Suppressor macrophage (primary cell): ENCODE measurements at places on chromosomes 7 and 10.
A peak's percentile ranks its signal among the peaks of the same experiment; 100 is the strongest.

DNA sequence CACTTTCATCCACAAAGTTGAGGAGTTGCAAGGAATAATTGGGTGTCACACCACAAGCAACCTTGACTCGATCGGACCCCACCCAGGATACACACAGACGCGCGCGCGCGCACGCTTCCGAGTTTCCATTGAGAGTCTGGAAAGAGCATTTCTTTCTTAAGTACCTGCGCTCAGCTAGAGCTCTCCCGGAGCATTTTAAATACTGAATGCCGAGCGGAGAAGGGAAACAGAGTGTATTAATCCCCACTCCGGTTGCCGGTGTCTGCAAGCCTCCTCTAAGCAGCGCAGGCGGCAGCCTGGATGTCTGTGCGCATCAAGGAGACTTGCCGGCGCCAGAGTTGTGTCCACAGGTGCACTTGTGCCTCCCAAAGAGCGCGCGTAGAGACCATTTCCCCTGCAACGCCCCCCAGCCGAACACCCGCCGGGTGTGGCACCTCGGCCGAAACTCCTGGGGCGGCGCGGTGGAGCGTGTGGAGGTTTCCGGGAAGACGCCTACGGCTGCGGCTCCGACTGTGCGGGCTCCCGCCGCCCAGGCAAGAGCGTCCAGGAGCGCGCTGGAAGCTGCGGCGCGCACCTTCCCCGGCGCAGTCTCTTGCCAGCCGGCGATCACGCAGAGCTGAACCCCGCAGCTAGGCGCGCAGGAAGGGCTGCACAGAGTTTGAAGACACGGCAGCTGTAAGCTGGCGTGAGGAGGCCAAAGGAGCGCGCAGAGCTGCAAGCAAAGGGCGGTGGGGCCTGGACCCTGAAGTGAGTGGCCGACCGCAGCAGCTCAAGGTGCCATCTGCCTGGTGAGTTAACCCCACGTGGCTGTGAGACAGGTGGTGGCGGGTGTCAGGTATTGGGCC, 1.1 kb upstream of the FEZF1 start:
- no peak for DNase-seq

DNA sequence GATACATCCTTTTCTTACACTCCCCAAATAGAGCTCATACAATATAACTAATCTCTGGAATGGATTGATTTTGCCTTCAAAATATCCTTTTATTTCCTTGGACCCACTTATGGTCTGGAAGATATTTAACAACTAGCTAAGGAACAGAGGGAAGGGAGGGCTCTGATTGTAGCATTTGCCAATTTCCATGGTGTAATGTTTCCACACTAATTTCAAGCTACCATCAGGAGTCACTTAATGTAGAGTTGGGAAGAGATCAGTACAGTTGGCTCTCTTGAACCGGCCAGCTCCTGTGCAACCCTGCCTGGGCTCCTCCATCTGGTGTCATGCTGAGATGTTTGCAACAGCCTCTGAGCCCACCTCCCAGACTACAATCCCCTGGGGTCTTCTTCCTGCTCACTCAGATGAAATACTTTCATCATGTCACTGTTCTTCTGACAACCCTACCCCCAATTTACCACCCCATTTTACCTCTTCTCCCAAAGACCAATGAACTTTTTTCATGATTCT, 8.0 kb upstream of the IL6 start:
- no peak for DNase-seq

DNA sequence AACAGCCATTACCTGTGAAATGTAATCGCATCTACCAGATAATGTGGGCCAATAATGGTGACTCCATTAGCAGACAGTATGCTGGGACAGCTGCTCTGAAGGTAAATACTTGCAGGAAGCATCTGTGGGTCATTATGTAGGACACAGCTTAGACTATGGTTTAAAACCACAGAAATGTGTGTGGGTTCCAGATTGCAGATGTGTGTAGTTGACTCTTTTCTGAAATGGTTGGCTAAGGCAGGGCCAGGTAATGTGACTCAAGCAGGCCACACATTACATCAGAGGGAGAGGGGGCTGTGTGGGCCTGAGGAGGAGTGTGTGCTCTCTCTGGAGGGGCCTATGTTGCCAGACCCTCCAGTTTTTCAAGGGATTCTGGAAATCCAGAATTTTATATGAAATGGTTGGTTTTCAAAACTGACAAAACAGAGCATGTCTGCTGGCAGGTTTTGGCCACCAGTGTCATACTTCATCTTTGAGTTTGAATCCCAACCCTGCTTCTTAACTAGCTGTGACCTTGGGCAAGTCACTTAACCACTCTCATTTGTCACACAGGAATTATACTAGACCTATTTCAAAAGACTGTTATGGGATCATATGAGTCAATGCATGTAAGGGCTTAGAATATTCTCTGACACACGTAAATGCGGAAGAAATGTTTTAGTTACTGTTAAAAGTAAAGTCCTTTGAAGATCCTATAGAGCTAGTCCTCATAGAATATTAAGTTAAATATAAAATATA, 64.5 kb downstream of the MCMBP start:
- DNase-seq = no peak

- no peak for DNase-seq
Measured at GRCh38 chr7:156073366-156074052, 261.2 kb upstream of the SHH start.

DNA sequence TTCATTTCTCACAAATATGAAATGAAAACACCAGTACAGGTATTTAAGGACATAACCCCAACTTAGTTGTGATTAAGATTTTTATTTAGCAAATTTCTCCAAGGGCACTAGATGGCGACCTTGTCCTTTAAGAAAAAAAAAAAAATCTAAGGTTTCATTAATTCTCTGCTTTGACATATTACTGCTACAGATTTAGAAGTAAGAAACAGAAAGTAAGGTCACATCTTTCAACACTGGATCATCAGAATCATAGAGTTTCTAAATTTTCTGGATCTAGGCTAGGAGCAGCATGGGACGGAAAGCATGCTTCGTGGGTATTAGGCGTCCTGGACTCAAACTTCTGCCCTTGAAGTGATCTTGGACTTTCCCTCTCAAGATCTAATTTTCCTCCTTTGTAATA, 85.5 kb upstream of the PRKG1 start:
- peak; percentile 2 for DNase-seq

DNA sequence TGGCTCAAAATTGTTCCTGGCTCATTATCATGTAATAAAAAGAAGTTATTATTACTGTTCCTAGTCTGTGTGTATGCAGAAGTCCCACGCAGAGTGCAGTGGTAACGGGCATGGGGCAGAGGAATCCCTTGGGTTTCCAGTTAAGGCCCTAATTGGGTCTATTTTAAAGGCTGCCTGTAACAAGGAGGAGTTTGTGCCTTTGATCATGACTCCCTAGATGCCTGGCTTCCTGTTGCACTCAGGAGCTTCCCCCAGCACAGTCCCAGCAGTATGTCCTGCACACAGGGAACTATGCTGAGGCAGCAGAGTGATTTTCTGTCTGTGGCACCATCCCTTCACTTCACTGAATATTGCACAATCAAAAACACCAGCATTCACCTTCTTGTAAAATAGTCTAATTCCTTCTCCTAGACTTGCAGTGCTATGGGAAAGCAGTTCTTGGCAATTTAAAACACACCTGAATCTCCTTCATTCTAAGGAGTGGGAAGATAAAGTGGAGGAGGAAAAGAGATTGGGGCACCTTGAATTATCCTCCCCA, 22.9 kb downstream of the SORCS1 start:
- no peak for DNase-seq

GRCh38 chr7:142303650-142304049, 45.8 kb upstream of the PRSS58 start:
- DNase-seq = peak; percentile 43

DNA sequence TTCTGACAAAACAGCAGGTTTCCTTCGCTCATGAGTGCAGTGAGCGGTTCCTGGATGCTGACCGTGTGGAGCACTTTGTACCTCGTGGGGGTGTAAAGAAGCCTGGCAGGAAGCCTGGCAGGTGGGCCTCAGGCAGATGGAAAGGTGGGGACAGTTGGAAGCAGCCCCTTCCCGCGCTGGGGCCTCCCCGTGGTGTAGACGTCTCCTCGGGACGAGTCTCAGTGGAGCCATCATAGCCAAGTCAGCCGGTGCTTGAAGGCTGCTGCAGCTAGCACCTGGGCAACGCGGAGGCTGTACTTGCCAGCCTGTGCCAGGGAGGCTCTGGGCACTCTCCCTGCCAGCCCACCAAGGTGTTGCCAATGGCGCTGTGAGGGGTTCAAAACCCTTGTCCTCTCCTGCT, 154.5 kb downstream of the WDR37 start:
- DNase-seq = no peak

GRCh38 chr7:81949306-81949705, 179.5 kb upstream of the HGF start:
- no peak for DNase-seq

- DNase-seq = no peak
Measured at GRCh38 chr10:108393089-108393488, 1228.6 kb upstream of the SORCS1 start.

DNA sequence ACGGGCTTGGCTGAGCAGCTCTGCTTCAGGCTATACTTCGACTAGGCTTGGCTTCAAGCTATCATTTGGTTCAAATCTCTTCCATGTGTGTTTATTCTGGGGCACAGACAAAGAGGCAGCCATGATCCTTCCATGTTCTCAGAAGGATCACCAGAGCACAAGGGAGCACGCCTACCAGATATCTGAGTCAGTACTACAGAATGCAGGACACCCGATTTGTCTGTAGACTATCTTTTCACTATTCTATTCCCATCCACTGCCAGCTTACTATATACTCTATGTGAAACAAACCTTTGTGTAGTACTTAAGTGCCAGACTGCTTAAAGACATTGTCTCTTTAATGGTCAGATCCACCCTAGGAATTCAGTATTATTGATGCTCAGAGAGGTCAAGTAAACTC, 35.1 kb downstream of the CH25H start:
- DNase-seq = no peak

GRCh38 chr7:131652194-131652593, 95.8 kb upstream of the PODXL start:
- DNase-seq = no peak

GRCh38 chr7:107078517-107078966, 34.0 kb downstream of the PRKAR2B start:
- no peak for DNase-seq

GRCh38 chr7:41574377-41574776, 128.5 kb downstream of the INHBA start:
- DNase-seq = no peak

- peak; percentile 8 for DNase-seq
Measured at GRCh38 chr7:123367484-123368122, 166.8 kb downstream of the IQUB start.

DNA sequence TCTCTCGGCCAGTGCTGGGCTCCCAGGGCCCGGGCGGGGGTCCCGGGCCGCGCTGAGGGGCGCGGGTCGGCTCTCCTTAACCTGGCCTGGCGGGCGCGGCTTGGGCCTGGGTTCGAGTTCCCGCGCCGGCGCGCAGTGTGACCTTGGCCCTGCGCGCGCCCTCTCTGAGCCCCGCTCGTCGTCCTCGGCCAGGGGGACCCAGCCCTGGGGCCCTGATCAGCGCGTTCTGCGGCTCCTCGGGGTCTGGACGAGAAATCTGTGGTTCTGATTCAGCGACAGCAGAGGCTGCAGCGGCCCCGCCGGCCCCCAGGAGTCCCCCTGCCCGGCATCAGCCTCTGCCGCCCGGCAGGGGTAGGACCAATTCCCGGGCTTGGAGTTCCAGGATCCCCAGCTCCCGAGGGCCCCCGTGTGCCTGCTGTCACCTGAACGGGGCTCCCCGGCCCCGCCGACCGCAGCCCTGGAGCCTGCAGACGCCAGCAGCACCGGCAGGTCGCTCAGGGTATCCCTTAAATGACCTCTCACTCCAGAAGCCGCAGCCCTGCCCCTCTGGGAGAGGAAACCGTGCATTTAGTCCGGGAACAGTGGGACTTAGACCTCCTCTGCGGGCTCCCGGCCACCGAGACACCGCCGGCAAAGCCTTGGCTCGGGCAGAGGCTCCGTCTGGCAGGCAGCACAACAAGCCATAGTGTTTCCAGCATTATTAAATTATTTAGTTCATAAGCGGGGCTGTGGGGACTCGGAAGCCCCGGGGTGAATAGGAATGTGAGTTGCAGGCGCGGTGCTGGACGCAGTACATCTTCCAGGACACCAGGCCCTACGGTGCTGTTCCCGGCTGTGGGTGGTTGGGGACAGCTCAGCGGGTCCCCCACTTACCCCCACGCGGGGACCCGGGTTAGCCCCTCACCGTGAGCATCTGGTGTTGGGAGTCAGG, 572 bp downstream of the CHST12 start:
- DNase-seq = peak; percentile 38

- DNase-seq = no peak
Measured at GRCh38 chr10:79383974-79384606, 36.8 kb downstream of the PPIF start.

DNA sequence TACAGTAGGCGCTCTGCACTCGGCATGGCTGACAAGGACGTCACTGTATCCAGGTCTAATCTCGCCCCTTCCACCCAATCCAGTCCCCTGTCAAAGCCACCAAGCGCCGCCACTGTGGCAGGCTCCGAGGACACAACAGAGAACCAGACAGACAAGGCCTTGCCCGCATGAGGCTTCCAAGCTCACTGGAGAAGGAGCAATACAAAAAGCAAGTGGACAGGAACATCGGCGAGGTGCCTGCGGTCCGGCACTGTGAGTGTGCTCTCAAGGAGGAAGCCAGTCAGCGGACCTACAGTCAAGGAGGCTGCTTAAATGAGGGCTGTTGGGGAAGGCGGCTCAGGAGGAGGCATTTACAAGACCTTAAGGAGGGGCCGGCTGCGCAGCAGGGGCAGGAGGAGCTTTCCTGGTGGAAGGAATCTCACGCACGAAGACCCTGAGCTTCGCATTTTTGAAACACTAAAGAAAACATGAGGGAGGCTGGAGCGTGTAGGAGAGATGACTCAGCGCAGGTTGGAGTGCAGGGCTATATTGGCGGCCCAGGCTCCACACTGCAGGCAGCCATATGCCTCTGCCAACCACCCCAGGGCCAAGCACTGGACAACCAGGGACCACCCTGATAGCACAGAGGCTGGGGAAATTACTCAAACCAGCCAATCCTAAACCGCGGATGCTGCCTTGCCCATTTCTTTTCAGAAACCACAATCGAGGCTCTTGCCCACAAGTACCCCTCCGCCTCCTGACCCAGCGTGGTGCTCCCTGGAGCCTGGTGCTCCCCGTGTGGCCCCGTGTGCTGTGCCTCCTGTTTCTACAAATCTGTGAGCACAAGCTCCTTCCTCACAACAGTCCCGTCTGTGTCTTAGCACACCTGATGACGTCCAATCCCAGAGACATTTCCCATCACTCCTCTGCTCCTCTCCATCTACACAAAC, 28.9 kb downstream of the GNA12 start:
- no peak for DNase-seq
